ENCODE measurements at places on chromosomes 1 and 21.

DNA sequence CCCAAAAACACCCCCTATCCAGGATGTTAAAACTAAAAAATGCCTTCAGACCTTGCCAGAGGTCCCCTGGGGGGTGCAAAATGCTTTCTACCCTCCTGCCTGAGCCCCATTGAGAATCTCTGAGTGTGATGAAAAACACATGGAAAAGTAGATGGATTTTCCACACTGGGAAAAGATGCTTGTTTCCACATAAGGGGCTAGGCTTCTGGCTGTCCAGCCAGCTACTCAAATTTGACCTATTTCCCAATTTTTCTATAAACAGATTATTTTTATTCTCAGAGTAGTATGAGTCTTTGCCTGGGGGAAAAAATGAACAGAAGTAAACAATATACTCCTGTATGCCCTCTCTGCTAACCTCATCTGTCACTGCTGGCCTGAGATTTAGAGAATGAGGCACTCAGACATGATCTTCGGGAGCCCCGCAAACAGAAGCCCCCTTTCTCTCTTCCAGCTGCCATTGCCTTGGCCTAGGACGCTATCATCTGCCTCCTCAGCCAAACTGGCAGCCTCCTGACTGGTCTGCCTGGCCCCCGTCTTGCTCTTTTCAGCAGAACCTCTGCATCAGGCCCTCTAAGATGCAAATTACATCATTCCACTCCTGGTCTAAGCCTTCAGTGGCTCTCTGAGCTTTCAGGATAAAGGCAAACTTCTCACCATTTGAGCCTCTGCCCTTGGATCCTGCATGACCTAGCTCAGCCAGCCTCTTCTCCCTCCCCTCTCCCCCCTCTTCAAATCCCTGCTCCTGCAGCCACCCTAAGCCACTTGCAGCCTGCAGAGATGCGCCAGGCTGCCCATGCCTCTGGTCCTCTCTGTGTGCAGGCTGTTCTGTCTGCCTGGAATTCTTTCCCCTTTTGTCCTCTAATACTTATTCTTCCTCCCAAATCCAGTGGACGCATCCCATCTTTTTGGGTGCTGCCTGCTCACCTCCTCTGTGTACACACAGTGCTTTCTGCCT, 39.7 kb upstream of the TMEM125 start:
- DNase-seq = no peak

GRCh38 chr21:42523941-42524340, 10.3 kb downstream of the SLC37A1 start:
- no peak for DNase-seq

- DNase-seq = no peak
These were observed 142.3 kb downstream of the DNM3 start for GRCh38 chr1:171983584-171983983.

- no peak for DNase-seq
These were observed 11.2 kb downstream of the DCST2 start for GRCh38 chr1:155022136-155022926.

- DNase-seq = no peak
These were observed 474.4 kb downstream of the SETD4 start for GRCh38 chr21:35585878-35586277.

DNA sequence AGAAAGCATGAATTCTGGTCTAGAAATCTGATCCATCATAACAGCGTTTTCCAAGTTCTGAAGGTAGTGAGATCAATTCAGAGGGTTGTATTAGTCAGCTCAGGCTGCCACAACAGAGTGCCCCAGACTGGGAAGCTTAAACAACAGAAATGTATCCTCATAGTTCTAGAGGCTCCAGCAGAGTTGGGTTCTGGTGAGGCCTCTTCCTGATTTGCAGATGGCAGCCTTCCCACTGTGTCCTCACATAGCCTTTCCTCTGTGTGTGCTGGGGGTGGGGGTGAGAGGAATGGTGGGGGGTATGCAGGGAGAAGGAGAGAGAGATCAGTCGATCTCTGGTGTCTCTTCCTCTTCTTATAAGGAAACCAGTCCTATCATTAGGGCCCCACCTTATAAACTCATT, 15.1 kb downstream of the ZBTB8B start:
- DNase-seq = no peak

GRCh38 chr1:10386761-10387676, 11.8 kb upstream of the PGD start:
- DNase-seq = no peak

GRCh38 chr1:67528141-67528540, 97.9 kb upstream of the SERBP1 start:
- no peak for DNase-seq

GRCh38 chr1:58927041-58927721, 143.3 kb upstream of the JUN start:
- DNase-seq = no peak

- DNase-seq = peak; percentile 52
These were observed 16.3 kb downstream of the BATF3 start for GRCh38 chr1:212683357-212683722.

DNA sequence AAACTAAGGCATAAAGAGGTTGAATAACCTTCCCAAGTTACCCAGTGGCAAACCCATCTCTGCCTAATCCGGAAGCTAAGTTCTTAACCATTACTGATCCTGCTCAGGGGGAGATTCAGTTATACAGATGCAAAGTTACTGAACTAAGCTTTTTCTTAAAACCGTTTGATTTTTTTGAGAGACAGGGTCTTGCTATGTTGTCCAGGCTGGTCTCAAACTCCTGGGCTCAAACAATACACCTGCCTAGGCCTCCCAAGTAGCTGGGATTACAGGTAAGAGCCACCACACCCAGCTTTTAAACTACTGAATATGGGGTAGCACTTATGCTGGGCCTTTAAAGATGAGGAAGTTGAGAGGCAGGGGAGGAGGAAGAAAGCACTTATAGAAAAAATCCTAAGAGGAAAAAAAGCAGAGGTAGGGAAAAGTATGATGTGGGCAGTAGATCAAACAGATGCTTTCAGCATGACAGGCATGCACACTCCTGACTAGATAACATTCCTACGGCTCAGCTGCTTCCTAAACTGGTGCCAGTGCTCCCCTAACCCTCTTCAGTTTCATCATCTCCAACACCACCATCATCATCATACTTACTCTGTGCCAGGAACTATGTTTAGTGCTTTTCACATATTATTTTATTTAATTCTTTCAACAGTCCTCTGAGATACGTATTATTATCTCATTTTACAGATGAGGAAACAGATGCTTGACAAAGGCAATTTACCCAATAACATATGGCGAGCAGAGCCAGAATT, 5.8 kb downstream of the PAFAH2 start:
- DNase-seq = no peak

GRCh38 chr1:230647321-230647720, 5.0 kb downstream of the COG2 start:
- DNase-seq = no peak

DNA sequence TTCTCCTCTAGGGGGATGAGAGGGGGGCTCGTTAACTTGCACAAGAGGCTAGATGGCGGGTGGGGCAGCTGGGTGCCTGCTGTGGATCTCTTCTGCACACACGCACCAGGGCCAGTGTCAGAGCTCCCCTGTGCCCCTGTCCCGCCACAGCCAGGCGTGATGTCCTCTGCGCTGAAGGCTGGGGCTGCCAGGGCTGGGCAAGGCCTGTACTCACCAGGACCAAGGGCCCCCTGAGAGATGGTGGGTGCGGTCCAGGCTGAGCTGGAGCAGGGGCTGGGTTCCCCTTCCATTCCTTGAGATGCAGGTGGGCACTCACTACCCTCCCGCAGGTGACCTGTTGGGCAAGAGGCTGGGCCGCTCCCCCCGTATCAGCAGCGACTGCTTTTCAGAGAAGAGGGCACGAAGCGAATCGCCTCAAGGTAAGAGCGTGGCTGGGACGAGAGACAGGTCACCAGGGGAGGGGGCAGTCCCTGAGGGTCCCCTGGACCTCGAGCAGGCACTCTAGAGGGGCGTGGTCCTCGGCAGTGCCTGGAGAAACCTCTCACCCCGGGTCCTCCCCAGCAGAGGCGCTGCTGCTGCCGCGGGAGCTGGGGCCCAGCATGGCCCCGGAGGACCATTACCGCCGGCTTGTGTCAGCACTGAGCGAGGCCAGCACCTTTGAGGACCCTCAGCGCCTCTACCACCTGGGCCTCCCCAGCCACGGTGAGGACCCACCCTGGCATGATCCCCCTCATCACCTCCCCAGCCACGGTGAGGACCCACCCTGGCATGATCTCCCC, 15.2 kb downstream of the SAMD11 start:
- no peak for DNase-seq

- DNase-seq = no peak
These were observed 176.6 kb downstream of the USH2A start for GRCh38 chr1:216246577-216247203.

GRCh38 chr1:7420470-7421100, 350.5 kb upstream of the VAMP3 start:
- DNase-seq = no peak

DNA sequence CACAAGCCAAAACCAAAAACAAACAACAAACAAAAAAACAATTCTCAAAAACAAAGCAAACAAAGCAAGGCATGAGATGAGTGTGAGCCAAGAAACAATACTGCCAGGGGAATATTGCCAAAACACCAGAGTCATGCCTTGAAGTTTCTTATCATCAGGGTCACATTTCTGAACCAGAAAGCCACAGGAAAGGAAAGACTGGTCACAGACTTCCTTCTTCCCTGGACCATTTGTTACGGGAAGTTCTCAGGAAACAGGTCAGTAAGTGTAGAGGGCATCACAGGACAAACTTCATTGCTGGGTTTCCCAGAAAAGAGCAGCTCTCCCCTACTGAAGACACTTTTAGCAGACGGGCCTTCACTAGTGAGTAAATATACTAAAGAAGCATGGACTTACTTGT, 191.2 kb downstream of the GABPA start:
- DNase-seq = no peak

GRCh38 chr1:213391445-213391844, 340.4 kb downstream of the RPS6KC1 start:
- no peak for DNase-seq

- DNase-seq = no peak
These were observed 46.9 kb downstream of the AJAP1 start for GRCh38 chr1:4701276-4701675.

GRCh38 chr1:181583598-181583997, 100.3 kb downstream of the CACNA1E start:
- DNase-seq = no peak

GRCh38 chr1:64980745-64981600, 14.6 kb upstream of the JAK1 start:
- DNase-seq = no peak

DNA sequence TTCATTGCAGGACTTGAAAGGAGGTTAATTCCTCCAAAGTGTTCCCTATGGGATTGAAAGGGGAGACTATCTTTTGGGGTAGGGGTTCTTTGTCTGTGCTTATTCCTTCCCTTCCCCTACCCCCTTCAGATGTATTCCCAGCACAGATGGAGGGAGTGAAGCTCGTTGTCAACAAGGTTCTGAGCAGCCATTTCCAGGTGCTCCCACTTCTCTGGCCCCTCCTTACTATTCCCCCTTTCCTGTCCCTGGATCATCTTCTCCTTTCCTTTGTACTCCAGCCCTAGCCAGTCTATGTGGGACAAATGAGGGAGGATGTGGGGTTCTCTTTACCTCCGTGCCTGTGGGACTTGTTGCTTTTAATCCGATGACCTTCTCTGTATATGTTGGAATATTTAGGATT, 899 bp downstream of the TOMM40L start:
- no peak for DNase-seq

DNA sequence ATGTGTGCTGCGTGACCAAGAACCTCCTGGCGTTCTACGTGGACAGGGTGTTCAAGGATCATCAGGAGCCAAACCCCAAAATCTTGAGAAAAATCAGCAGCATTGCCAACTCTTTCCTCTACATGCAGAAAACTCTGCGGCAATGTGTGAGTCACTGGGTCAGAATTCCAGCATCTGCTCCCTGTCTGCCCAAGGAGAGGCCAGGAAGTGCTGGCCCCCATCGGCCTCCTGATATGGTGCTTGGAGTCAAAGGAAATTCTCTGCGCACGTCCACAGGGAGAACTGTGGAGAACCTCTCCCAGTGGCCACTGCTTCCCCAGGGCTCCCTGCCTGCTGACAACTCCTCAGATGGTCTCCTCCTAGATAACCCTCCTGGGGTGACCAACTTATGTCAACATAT, 25.6 kb upstream of the IL20 start:
- no peak for DNase-seq

DNA sequence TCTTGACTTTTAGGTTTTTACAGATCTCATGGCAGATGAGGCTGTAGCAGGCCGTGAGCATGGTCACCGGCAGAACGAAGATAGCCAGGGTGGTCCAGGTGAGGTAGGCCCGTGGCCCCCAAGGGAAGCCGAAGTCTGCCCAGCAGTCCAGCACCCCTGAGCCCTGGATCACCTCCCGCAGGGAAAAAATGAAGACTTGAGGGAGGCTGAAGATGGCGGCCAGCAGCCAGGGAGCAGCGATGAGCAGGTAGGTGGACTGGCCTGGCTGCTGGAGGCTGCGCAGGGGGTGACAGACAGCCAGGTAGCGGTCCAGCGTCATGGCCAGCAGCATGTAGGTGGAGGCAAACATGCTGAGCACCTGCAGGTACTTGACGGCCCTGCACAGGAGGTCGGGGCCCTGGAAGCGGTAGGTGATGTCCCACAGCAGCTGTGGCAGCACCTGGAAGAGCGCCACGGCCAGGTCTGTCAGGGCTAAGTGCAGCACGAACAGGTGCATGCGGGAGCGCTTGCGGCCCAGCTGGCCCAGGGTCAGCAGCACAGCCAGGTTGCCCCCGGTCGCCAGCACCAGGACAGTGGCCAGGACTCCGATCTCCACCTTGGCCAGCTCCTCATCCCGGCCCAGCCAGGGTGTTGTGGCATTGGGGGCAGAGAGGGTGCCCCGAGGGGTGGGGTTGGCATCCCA, 856 bp downstream of the AVPR1B start:
- DNase-seq = no peak

DNA sequence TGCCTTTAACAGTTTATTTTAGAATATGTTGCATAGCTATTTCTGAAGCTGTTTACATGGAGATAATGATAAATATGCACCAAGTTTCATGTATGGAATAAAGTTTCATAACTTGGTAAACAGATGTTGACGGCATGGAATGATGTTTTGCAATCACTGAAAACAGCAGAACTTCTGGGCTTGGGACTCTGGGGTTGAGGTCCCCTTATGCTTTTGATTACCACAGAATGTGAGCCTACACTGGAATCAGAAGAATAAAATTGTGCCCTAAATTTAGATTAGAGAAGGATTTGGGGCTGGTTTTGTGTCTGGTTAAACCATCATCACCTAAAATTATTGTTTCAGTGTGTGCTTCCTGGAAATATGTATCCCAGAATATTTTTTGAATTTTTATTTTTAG, 11.1 kb downstream of the KRTAP24-1 start:
- no peak for DNase-seq
